ENCODE measurements at places on chromosomes 4 and X. TPM values are rescaled to one million over a fixed set of nuclear protein-coding genes. Genes with fewer than 3 reads are reported as not detected.

GRCh38 chr4:37860266-37860665 lies 30.6 kb upstream of the TBC1D1 start:
- H3K4me1 ChIP-seq = no peaks in the 10 kb centered on the region
- no peaks in the 10 kb centered on the region for H3K27me3 ChIP-seq
- H3K4me3 ChIP-seq = no peak overlapping the region

- H3K27ac ChIP-seq = no peak overlapping the region
- no peaks in the 10 kb centered on the region for H3K27me3 ChIP-seq
- H3K36me3 ChIP-seq = peaks cover 16% of the 10 kb centered on the region
- H3K4me1 ChIP-seq = no peaks in the 10 kb centered on the region
- no peak for DNase-seq
Measured at GRCh38 chr4:67678612-67679011, 22.3 kb downstream of the UBA6 start.

- H3K4me1 ChIP-seq = no peaks in the 10 kb centered on the region
- no peak for DNase-seq
- H3K27ac ChIP-seq = no peak overlapping the region
- no peaks in the 10 kb centered on the region for H3K36me3 ChIP-seq
Measured at GRCh38 chrX:2351321-2351720, 149.5 kb downstream of the DHRSX start.

DNA sequence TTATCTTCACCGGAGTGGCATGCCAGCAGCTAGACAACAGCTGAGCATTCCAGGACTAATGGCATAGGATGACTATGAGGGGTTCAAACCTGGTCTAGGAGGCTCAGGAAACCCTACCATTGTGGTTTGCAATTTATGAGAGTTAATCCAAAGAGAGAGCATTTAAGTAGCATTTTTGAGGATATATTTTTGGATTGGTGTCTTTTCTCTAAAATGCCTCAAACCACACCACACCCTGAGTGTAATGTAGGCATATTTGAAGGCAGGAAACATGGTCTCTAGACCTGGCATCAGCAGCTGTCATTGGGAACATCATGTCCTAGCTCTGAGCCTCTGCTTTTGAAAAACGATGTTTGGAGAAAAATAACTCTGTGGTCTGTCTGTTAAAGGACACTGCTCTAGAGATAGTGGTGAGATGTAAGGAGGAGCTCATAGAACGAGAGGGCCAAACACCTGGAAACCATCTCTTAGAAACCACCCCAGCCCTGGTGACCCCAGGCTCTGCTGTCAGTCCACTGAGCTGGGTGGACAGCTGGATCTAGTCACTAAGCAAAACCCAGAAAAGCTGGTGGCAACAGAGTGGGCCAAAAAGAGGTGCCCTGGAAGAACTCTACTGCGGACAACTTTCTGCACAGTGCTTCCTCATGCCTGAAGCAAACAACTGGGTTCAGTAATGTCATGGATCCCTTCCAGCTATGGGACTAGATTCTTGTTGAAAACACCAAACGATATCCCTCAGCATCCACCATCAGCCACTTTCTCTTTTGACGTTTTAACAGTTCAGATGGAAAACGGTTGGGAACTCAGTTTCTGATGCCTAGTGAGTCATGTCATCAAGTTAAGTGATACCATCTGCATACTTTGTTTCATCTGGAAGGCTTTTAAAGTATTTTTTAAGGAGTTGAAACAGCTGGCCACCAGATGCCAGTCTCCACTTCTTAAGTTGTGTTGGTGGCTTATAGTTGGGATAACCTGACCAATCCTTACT lies 100.2 kb upstream of the C1QTNF7 start:
- H3K4me1 ChIP-seq = no peaks in the 10 kb centered on the region
- no peaks in the 10 kb centered on the region for H3K36me3 ChIP-seq
- no peaks in the 10 kb centered on the region for H3K27me3 ChIP-seq

DNA sequence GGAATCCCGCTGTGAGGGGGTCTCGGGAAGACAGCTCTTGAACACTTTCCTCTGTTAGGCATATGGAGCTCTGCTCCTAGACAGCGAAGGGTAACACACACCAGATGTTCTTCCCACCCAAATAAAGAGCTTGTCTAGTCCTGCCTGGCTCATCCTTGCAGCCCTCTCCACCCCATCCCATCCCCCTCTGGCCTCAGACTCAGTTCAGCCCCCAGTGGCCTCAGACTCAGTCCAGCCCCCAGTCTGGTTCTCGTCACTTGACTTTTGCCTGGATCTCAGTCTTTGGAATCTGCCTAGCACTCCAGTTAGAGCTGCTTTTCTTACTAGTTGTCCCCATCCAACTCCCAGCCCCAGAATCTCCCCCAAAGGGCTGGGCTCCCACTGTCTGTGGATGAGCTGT lies 14.9 kb downstream of the RAB33A start:
- H3K4me3 ChIP-seq = no peak overlapping the region
- no peak for DNase-seq
- H3K27me3 ChIP-seq = no peaks in the 10 kb centered on the region
- H3K27ac ChIP-seq = no peak overlapping the region
- H3K4me1 ChIP-seq = no peaks in the 10 kb centered on the region
- no peaks in the 10 kb centered on the region for H3K36me3 ChIP-seq

SLC49A3 gene
- total RNA-seq = 17.7 TPM

AREG gene
- 4.0 TPM for total RNA-seq

- no peak overlapping the region for H3K4me3 ChIP-seq
- DNase-seq = no peak
- no peaks in the 10 kb centered on the region for H3K27me3 ChIP-seq
- no peaks in the 10 kb centered on the region for H3K36me3 ChIP-seq
- no peak overlapping the region for H3K27ac ChIP-seq
Measured at GRCh38 chr4:158496030-158496741, 25.5 kb upstream of the RXFP1 start.

- H3K27ac ChIP-seq = no peak overlapping the region
- H3K36me3 ChIP-seq = no peaks in the 10 kb centered on the region
- no peaks in the 10 kb centered on the region for H3K4me1 ChIP-seq
- DNase-seq = no peak
- H3K4me3 ChIP-seq = no peak overlapping the region
Measured at GRCh38 chrX:106300239-106300638, 132.1 kb downstream of the PWWP3B start.

GRCh38 chr4:18033111-18034085 lies 11.8 kb upstream of the LCORL start:
- no peak overlapping the region for H3K27ac ChIP-seq
- no peak overlapping the region for H3K4me3 ChIP-seq
- no peaks in the 10 kb centered on the region for H3K4me1 ChIP-seq
- H3K36me3 ChIP-seq = no peaks in the 10 kb centered on the region
- no peaks in the 10 kb centered on the region for H3K27me3 ChIP-seq

RNF150 gene
- 31.2 TPM for total RNA-seq

ATP8A1 gene
- total RNA-seq = 11.4 TPM

DNA sequence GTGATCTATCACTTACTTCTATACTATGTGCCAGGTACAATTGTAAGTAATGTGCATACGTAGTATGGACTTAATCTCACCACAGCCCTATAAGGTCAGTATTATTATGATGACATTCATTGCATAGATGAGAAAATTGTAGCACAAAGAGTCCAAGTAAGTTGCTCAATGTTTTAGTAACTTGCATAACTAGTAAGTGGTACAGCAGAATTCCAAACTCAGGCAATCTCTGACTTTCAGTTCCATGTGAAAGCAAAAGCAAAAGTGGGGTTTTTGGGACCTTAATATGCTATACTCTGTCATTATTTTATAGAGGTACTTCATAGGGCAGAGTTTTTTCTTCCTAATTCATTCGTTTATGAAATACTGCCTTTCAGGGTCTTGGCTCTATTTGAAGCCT lies 188.8 kb upstream of the VEGFC start:
- H3K36me3 ChIP-seq = no peaks in the 10 kb centered on the region
- H3K27me3 ChIP-seq = no peaks in the 10 kb centered on the region

All from ascending aorta (tissue), 2 donors.